Activated gamma-delta T cell treated with Interleukin-2 at 50 U/mL for 16 hours (primary cell): ENCODE measurements at places on chromosomes 4 and X.

- DNase-seq, result no peak
Measured at GRCh38 chrX:86002076-86002896, 45.1 kb downstream of the CHM start.

- DNase-seq, result no peak
Measured at GRCh38 chrX:123648028-123648810, 84.6 kb downstream of the THOC2 start.

GRCh38 chrX:153416781-153417450 lies 5.6 kb downstream of the ZFP92 start:
- no peak for DNase-seq

DNA sequence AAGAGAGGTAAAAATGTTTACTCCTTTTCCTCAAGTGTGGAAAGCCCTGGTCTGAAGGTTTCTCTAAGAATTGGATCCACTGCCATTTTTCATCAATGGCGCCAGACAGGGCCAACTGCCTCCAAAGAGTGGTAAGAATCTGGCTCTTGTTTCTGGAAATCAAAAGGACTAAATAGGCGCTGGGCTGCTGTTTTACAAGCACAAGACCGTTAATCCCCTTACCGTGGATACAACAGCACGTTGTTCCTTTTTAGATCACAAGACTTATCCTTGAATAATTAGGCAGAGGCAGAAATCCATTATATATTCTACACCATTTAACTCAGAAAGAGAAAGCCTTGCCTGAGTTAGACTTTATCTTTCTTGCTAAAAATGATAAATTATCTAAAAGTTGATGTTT lies 10.6 kb downstream of the CLTRN start:
- no peak for DNase-seq
